ENCODE measurements at places on chromosomes 16 and 17.

DNA sequence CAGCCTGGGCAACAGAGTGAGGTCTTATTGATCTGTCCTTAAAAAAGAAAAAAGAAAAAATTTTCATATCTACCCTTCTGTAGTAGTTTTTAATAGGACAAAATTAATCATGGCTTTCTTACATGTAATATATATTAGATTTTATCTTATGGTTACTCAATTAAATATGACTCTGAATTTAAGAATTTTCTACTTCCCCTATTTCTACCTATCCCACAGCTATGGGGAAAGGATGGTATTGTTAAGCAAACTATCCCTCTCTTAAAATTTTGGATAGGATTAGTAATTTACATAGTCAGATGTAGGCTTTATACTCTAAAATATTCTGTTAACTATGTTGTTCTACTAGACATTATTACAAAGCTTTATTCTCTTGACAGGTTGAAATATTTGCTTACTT is 62.5 kb downstream of the NQO1 start:
- no peak for DNase-seq

- peak; percentile 75 for DNase-seq
Measured at GRCh38 chr17:78329263-78330059, 30.4 kb downstream of the SOCS3 start.

- DNase-seq: no peak
Measured at GRCh38 chr16:10536814-10537389, 43.5 kb downstream of the EMP2 start.

GRCh38 chr17:49590874-49591273 is 15.2 kb downstream of the NXPH3 start:
- DNase-seq: no peak

DNA sequence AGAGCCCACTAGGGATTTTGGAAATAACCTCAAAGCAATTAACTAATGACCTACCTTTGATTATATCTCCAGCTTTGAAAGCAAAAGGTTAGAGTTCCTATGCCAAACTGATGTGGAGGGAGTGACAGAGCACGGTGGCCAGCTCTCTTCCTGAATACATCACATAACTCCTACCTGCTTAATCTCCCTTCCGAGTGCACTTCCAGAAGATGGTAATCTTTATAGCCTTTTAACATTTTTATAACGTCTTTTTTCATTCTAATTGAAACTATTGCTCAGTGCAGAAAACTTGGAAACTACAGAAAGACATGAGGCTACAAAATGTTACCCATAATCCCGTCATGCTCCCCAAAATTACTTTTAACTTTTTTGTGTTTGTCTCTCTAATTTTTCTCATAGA is 110.5 kb upstream of the COX10 start:
- DNase-seq: no peak

All from AG20443 (cell line).